ENCODE measurements at places on chromosomes 5 and 9. TPM values are rescaled to one million over a fixed set of nuclear protein-coding genes. Genes with fewer than 3 reads are reported as not detected.

PPIC gene
- total RNA-seq = 37.0 TPM

COL23A1 gene
- total RNA-seq = not detected

LCN15 gene
- total RNA-seq = 1.6 TPM

EGFL7 gene
- 1,153 TPM for total RNA-seq

SLC34A1 gene
- total RNA-seq = not detected

SAXO1 gene
- not detected for total RNA-seq

Data from mammary microvascular endothelial cell (primary cell).